ENCODE measurements at places on chromosomes 3 and 15. TPM values are rescaled to one million over a fixed set of nuclear protein-coding genes. Genes with fewer than 3 reads are reported as not detected.

Gene ADAMTSL3
- total RNA-seq: 9.8 TPM

Gene PPIB
- total RNA-seq: 121 TPM

Gene C2CD4A
- total RNA-seq: 0.05 TPM

Gene PRTG
- 0.92 TPM for total RNA-seq

Gene ZIC1
- not detected for total RNA-seq

Gene SLC9C1
- 3.9 TPM for total RNA-seq

Gene USP13
- 128 TPM for total RNA-seq

Gene CHRFAM7A
- total RNA-seq: 3.8 TPM

Gene GPR15
- total RNA-seq: not detected

Gene TGM5
- total RNA-seq: not detected

Gene SAMMSON
- total RNA-seq: 0.27 TPM

Gene IL17RE
- 1.1 TPM for total RNA-seq

Gene CDHR4
- total RNA-seq: not detected

Gene PLSCR2
- 0.48 TPM for total RNA-seq

Gene MRPL46
- total RNA-seq: 57.8 TPM

Gene ACAN
- 1.9 TPM for total RNA-seq

Gene FEZF2
- not detected for total RNA-seq

Gene PLA2G4E
- total RNA-seq: 0.08 TPM

Gene DVL3
- 68.6 TPM for total RNA-seq

Gene TTLL13
- total RNA-seq: 0.16 TPM

Gene C3orf20
- total RNA-seq: 0.32 TPM

Gene MKRN3
- total RNA-seq: 0.32 TPM

Gene ATP13A5
- total RNA-seq: not detected

Gene PLS1
- total RNA-seq: 0.81 TPM

Gene FAM81A
- total RNA-seq: 1.8 TPM

Gene P2RY1
- 4.8 TPM for total RNA-seq

Gene GOLGA8T
- 1.6 TPM for total RNA-seq

Gene NOX5
- not detected for total RNA-seq

Gene COL8A1
- total RNA-seq: 28.5 TPM

Gene CHRNA7
- total RNA-seq: 1.1 TPM

Gene SCN11A
- total RNA-seq: 0.05 TPM

Gene SPTBN5
- total RNA-seq: 2.4 TPM

Gene CAMK2N2
- 0.30 TPM for total RNA-seq

Gene HACD3
- 9.6 TPM for total RNA-seq

Gene PRICKLE2
- total RNA-seq: 12.4 TPM

Gene TMEM207
- total RNA-seq: not detected

Gene CRELD1
- 60.1 TPM for total RNA-seq

Gene SLC6A20
- total RNA-seq: not detected

Gene SETMAR
- 15.8 TPM for total RNA-seq

Gene SLC28A1
- total RNA-seq: 0.83 TPM

Gene ANKUB1
- total RNA-seq: not detected

Gene MIX23
- total RNA-seq: 24.8 TPM

Gene SPESP1
- total RNA-seq: 1.8 TPM

Gene CEP19
- total RNA-seq: 1.2 TPM

Gene CCDC39
- total RNA-seq: not detected
